ENCODE measurements at places on chromosomes 16 and 17. TPM values are rescaled to one million over a fixed set of nuclear protein-coding genes. Genes with fewer than 3 reads are reported as not detected.

GAST gene
- not detected for polyA plus RNA-seq

TP53TG3 gene
- polyA plus RNA-seq = not detected

NARF gene
- 95.3 TPM for polyA plus RNA-seq

NAGPA gene
- 33.3 TPM for polyA plus RNA-seq

MMP15 gene
- polyA plus RNA-seq = 0.16 TPM

HEATR9 gene
- 0.55 TPM for polyA plus RNA-seq

ZNF750 gene
- not detected for polyA plus RNA-seq

ULK2 gene
- polyA plus RNA-seq = 6.9 TPM

LUC7L3 gene
- polyA plus RNA-seq = 72.5 TPM

C16orf89 gene
- not detected for polyA plus RNA-seq

RAB26 gene
- polyA plus RNA-seq = 0.75 TPM

NLRC3 gene
- polyA plus RNA-seq = 49.8 TPM

ABCC3 gene
- not detected for polyA plus RNA-seq

ESRP2 gene
- polyA plus RNA-seq = 0.32 TPM

KRT32 gene
- not detected for polyA plus RNA-seq

All from CD8-positive, alpha-beta memory T cell (primary cell).